ENCODE measurements at places on chromosomes 11 and 22. TPM values are rescaled to one million over a fixed set of nuclear protein-coding genes. Genes with fewer than 3 reads are reported as not detected.

The KIRREL3 gene
- total RNA-seq, result 0.22 TPM

The TMEM191B gene
- not detected for total RNA-seq

The SHANK3 gene
- total RNA-seq, result 1.1 TPM

The RAB36 gene
- total RNA-seq, result 7.4 TPM

The PKP3 gene
- 1.3 TPM for total RNA-seq

The SBF2 gene
- 38.1 TPM for total RNA-seq

The MMP13 gene
- total RNA-seq, result 0.14 TPM

Measured in placental pericyte (primary cell).